T-helper 17 cell (primary cell): ENCODE measurements at places on chromosomes 6 and 20. TPM values are rescaled to one million over a fixed set of nuclear protein-coding genes. Genes with fewer than 3 reads are reported as not detected.
A peak's percentile ranks its signal among the peaks of the same experiment; 100 is the strongest.

- no peaks in the 10 kb centered on the region for H3K27me3 ChIP-seq
- H3K4me1 ChIP-seq, result peaks cover 4% of the 10 kb centered on the region
- no peaks in the 10 kb centered on the region for H3K36me3 ChIP-seq
- DNase-seq, result no peak
- H3K4me3 ChIP-seq, result no peak overlapping the region
- H3K27ac ChIP-seq, result no peak overlapping the region
These were observed 14.1 kb upstream of the CHMP4B start for GRCh38 chr20:33796907-33797544.

DNA sequence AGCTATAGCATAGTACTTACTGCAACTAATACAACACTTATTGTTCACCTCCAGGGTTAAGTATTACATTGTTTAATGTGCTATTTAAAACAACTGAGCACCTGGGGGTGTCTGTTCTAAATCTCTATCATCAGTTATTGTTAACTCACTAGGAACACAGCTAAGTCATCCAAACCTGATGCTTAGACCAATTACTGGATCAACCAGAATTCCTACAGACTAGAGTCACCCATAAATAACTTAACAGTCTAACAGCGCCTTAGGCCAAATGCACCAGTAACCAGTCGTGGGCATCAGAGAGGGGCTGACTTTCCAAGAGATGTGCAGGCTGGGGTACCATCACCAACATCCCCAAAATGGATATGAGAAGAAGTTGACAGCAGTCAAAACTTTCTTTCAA is 110.7 kb downstream of the ADTRP start:
- H3K4me3 ChIP-seq, result no peak overlapping the region
- H3K36me3 ChIP-seq, result peaks cover 3% of the 10 kb centered on the region
- no peak for DNase-seq
- H3K27ac ChIP-seq, result no peak overlapping the region
- no peaks in the 10 kb centered on the region for H3K4me1 ChIP-seq

GRCh38 chr6:45098256-45098655 is 229.9 kb upstream of the RUNX2 start:
- no peaks in the 10 kb centered on the region for H3K27me3 ChIP-seq
- peaks cover 2% of the 10 kb centered on the region for H3K4me1 ChIP-seq
- no peak overlapping the region for H3K4me3 ChIP-seq

DNA sequence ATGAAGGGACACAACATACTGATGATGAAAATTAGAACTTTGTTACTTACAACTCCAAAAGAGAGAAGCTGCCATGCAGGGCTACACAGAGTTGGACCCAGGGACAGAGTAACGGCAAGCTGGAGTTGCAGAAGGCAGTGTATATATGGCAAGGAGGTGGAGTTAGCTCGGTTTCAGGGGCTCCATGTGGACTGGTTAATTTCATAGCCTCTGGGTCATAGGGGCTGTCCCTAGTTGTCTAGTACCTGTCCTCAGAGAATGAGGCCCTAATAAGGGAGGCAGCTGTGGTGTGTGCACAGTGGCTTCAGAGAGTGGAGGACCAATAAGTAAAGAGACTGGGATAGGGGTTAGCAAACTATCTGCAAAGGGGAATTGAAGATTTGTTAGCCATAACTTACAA is 7.9 kb upstream of the ZSCAN12 start:
- peaks cover 4% of the 10 kb centered on the region for H3K36me3 ChIP-seq
- DNase-seq, result no peak
- no peak overlapping the region for H3K27ac ChIP-seq
- H3K4me1 ChIP-seq, result no peaks in the 10 kb centered on the region
- H3K27me3 ChIP-seq, result peaks cover 49% of the 10 kb centered on the region

DNA sequence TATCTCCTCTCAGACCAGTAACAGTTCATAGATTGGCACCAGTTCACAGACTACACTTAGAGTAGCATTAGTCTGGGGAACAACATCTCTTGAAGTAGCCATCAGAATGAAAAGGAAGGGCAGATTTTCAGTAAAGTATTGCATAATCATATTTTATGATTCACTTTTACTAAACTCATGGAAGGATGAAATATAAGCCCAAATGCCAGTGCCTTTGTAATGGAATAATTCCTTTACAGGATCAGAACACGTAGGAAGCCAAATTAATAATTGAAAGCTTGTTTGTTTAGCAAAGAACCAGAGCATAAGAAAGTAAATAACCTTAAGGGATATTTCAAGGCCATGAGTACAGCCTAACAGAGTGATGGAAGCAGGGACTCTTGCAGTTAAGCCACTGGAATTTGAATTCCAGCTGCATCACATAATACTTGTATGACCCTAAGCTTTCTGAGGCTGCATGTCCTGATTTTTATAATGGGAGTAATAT is 11.4 kb upstream of the LOC128125822 start:
- no peak overlapping the region for H3K4me3 ChIP-seq
- peaks cover 2% of the 10 kb centered on the region for H3K36me3 ChIP-seq
- no peak for DNase-seq
- H3K27ac ChIP-seq, result no peak overlapping the region

DNA sequence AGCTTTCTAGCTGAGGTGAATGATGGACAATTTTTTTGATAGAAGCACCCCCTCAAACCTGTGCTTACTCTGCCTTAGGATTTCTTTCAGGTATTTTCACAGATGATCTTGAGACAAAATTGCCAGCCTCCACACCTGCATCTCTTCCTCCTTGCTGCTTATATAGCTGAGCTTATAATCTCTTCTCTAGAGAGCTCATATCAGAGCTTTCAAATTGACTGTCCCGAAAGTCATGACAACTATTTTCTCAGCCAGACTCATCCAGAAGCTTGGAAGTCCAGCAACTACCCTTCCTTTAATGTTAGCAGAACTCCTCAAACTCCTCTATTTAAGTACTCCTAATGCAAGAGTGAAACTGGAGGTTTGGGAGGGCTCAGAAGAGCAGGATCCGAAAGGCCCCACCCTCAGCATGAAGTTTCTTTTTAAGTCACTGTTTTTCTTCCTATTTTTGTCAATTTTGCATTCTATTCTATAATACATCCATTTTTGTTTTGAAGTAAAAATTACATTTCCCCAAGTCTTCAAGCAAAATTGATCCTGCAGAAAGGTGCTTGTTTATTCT is 12.7 kb downstream of the CGA start:
- DNase-seq, result no peak
- no peak overlapping the region for H3K27ac ChIP-seq

DNA sequence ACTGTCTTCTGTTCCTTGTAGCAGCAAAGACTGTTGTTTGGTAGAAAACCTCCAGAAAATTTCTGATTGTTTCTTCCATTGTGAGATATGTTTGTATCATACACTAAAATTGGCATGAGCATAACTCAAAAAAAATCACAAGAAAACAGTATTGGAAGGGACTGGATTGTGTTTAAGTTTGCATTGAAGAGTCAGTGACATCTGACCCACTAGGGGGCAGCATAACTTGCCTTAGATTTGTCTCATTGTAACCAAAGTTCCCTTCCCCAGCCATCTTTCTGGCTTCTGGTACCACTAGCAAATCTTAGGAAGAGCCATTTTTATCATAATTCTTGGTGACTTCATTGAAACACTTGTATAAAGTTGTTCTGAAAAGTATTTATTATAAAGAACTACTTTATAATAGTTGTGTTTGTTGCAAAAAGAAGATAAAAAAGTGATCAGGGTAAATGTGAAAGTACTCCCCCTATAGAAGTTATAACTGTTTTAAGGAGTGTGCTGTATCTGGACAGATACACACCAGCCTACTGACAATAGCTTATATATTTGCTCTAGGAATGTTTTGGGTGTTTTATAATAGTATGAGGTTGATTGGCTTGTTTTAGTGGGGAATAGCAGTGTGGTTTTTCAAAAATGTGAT is 7.7 kb downstream of the CSTF1 start:
- H3K4me1 ChIP-seq, result peaks cover 9% of the 10 kb centered on the region
- H3K36me3 ChIP-seq, result peaks cover 5% of the 10 kb centered on the region
- peak; percentile 28 for DNase-seq
- peak overlapping the region; percentile 69 for H3K27ac ChIP-seq
- no peaks in the 10 kb centered on the region for H3K27me3 ChIP-seq
- H3K4me3 ChIP-seq, result peak overlapping the region; percentile 19

DNA sequence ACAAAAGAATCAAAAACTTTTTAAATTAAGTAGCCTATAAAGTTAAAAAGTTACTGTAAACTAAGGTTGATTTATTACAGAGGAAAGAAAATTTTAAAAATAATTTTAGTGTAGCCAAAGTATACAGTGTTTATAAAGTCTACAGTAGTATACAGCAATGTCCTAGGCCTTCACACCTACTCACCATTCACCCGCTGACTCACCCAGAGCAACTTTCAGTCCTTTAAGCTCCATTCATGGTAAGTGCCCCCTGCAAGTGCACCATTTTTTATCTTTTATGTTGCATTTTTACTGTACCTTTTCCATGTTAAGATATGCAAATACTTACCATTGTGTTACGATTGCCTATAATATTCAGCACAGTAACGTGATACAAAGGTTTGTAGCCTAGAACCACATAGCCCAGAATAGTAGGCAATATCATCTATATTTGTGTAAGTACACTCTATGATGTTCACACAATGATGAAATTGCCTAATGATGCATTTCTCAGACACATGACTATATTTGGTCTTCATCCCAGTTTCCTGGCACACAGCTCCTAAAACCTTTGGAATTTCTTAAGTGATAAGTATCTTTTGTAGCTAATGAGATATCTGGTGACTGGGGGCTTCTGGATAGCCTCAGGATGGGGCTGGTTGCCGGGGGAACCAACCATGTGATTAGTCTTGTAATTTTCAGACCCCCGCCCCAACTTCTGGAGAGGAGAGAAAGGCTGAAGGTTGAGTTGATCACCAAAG is 111.0 kb downstream of the MRPL14 start:
- H3K4me1 ChIP-seq, result no peaks in the 10 kb centered on the region
- no peaks in the 10 kb centered on the region for H3K36me3 ChIP-seq
- DNase-seq, result no peak
- H3K27me3 ChIP-seq, result peaks cover 27% of the 10 kb centered on the region
- H3K4me3 ChIP-seq, result no peak overlapping the region

DNA sequence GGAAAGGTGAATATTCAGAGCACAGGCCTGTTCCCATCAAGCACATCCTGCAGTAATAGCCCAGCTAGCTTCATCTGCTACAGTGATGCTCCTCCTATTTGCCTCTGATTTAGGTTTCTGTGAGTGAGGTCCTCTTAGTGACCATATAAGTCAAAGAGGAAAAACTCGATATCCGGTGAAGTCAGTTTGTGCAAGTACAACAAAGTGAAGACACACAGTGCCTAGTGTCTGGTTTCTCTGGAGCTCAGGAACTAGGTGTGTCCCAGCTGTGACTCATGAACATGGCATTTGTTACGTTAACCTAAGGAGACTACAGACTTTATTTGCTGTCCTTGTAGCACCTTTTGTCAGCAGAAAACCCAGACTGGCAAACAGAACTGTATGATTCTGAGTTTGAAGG is 33.9 kb downstream of the EDN1 start:
- no peaks in the 10 kb centered on the region for H3K36me3 ChIP-seq
- peaks cover 55% of the 10 kb centered on the region for H3K27me3 ChIP-seq
- no peak overlapping the region for H3K27ac ChIP-seq
- DNase-seq, result no peak
- H3K4me1 ChIP-seq, result peaks cover 3% of the 10 kb centered on the region

GRCh38 chr20:21143194-21143890 is 17.5 kb downstream of the KIZ start:
- no peak overlapping the region for H3K27ac ChIP-seq
- DNase-seq, result no peak
- H3K4me1 ChIP-seq, result peaks cover 10% of the 10 kb centered on the region
- no peak overlapping the region for H3K4me3 ChIP-seq

GRCh38 chr6:88650029-88650619 is 313.3 kb downstream of the RNGTT start:
- DNase-seq, result no peak
- H3K4me1 ChIP-seq, result no peaks in the 10 kb centered on the region
- no peak overlapping the region for H3K27ac ChIP-seq

DNA sequence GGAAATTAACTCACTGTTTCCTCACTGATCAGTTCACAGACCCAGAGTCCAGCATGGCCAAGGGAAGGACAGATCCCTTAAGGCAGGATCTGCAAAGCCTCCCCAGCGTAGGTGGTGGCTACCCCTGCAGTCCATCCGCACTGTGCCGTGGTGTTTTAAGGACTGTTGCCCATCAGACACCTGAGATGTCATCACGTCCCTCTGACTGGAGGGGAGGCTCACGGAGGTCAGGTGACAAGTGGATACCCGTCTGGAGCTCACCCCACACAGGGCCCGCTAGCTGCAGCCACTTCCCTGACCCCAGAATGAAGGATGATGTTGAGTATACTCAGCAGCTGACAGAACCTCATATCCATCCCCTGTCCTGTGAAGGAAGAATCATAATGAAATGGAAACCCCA is 161.8 kb upstream of the GGTLC1 start:
- no peak for DNase-seq
- H3K4me1 ChIP-seq, result peaks cover 2% of the 10 kb centered on the region
- peaks cover 63% of the 10 kb centered on the region for H3K27me3 ChIP-seq
- peaks cover 2% of the 10 kb centered on the region for H3K36me3 ChIP-seq

- H3K36me3 ChIP-seq, result no peaks in the 10 kb centered on the region
- H3K4me3 ChIP-seq, result no peak overlapping the region
- H3K27ac ChIP-seq, result no peak overlapping the region
- H3K4me1 ChIP-seq, result peaks cover 2% of the 10 kb centered on the region
These were observed 207.9 kb upstream of the TCF21 start for GRCh38 chr6:133680994-133681393.

Gene PLEKHG1
- total RNA-seq, result 12.9 TPM

GRCh38 chr6:91634791-91635190 is 1047.9 kb upstream of the MAP3K7 start:
- no peaks in the 10 kb centered on the region for H3K36me3 ChIP-seq
- no peak overlapping the region for H3K27ac ChIP-seq
- H3K4me3 ChIP-seq, result no peak overlapping the region
- no peaks in the 10 kb centered on the region for H3K27me3 ChIP-seq

Gene MTFR2
- 4.5 TPM for total RNA-seq

GRCh38 chr6:130537447-130537846 is 171.6 kb downstream of the TMEM200A start:
- H3K4me3 ChIP-seq, result no peak overlapping the region
- no peaks in the 10 kb centered on the region for H3K36me3 ChIP-seq
- H3K27ac ChIP-seq, result no peak overlapping the region
- DNase-seq, result no peak

Gene TPMT
- total RNA-seq, result 6.1 TPM

Gene PLA2G7
- total RNA-seq, result not detected
